ENCODE measurements at places on chromosomes 3 and 15. TPM values are rescaled to one million over a fixed set of nuclear protein-coding genes. Genes with fewer than 3 reads are reported as not detected.
A peak's percentile ranks its signal among the peaks of the same experiment; 100 is the strongest.

GRCh38 chr3:56291953-56292352 lies 176.3 kb downstream of the ERC2 start:
- peak overlapping the region; percentile 17 for H3K27ac ChIP-seq
- no peaks in the 10 kb centered on the region for H3K36me3 ChIP-seq
- no peak overlapping the region for H3K4me3 ChIP-seq
- H3K27me3 ChIP-seq, result peaks cover 12% of the 10 kb centered on the region

- no peak for DNase-seq
- H3K27ac ChIP-seq, result peak overlapping the region; percentile 35
- H3K27me3 ChIP-seq, result no peaks in the 10 kb centered on the region
- no peak overlapping the region for H3K4me3 ChIP-seq
These were observed 1.9 kb upstream of the RAB43 start for GRCh38 chr3:129123314-129124060.

DIS3L gene
- total RNA-seq, result 20.7 TPM

AADACL2 gene
- total RNA-seq, result not detected

GRCh38 chr3:186983659-186984058 lies 53.3 kb downstream of the ST6GAL1 start:
- DNase-seq, result no peak
- no peaks in the 10 kb centered on the region for H3K27me3 ChIP-seq
- H3K4me1 ChIP-seq, result peaks cover 10% of the 10 kb centered on the region
- peaks cover 36% of the 10 kb centered on the region for H3K36me3 ChIP-seq
